DMS79 (cell line): ENCODE measurements at places on chromosomes 4 and X.

GRCh38 chr4:89284828-89285227 lies 22.8 kb downstream of the GPRIN3 start:
- DNase-seq = no peak

DNA sequence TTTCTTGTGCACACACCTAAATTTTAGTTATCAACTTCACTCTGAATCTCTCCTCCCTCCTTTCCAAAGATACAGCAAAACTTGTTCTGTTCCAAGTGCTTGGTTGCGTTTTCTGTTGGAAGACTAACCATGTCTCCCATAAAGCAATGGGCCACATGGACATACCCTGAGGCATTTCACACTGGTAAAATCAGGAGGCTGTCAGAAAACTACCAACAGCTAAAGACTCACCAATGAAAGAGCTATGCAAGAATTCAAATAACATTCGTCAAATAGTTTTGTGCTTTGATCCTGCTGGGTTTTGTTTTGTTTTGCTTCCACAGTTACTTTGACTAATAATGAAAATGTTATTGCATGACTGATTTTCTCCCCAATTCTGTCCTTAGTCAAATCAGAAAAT lies 46.0 kb downstream of the PHEX start:
- no peak for DNase-seq

DNA sequence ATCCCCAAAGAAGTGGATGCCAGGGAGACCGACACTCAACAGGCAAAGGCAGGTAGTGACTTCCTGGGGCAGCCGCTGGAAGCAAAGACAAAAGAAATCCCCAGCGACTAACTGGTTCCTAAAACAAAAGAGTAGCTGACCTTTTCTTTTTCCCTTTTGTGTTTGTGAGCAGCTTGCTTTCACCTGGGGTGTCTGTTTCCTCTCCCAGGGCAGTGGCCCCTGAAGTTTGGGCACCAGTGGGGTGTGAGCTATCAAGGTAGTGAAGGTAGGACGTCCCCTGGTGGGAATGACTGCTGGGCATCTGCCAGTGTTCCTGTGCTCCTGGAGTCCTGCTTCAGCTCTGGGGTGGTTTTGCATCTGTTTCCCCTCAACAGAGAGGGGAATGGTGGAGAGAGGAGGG lies 41.6 kb upstream of the STIM2 start:
- no peak for DNase-seq

DNA sequence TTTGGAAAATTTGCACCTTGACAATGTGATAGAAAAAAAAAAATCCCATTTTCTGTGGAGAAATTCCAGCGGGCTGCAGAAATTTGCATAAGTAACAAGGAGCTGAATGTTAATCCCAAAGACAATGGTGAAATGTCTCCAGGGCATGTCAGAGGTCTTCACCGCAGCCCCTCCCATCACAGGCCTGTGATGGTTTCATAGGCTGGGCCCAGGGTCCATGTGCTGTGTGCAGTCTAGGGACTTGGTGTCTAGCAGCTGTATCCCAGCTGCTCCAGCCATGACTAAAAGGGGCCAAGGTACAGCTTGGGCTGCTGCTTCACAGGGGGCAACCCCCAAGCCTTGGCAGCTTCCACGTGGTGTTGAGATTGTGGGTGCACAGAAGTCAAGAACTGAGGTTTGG lies 85.2 kb downstream of the ADGRA3 start:
- no peak for DNase-seq

GRCh38 chr4:169690787-169691186 lies 67.0 kb downstream of the HPF1 start:
- DNase-seq = no peak

DNA sequence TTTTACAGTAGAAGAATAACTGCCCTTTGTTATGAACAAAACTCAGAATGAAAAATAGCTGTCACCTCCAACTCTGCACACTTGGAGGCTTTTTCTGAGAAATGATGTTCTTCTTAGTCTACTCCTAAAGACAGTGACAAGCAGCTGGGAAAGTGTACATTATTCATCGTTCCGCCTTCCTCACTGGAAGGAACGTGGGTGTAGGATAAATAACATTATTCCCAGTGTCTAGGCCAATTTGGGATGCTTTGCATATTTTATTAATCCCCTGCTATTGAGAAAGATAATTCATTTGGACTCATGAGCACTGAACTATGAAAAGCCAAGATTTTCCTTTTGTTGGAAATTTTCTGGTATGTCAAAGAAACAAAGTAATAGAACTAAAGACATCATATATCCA lies 87.8 kb downstream of the VCX2 start:
- DNase-seq = no peak

DNA sequence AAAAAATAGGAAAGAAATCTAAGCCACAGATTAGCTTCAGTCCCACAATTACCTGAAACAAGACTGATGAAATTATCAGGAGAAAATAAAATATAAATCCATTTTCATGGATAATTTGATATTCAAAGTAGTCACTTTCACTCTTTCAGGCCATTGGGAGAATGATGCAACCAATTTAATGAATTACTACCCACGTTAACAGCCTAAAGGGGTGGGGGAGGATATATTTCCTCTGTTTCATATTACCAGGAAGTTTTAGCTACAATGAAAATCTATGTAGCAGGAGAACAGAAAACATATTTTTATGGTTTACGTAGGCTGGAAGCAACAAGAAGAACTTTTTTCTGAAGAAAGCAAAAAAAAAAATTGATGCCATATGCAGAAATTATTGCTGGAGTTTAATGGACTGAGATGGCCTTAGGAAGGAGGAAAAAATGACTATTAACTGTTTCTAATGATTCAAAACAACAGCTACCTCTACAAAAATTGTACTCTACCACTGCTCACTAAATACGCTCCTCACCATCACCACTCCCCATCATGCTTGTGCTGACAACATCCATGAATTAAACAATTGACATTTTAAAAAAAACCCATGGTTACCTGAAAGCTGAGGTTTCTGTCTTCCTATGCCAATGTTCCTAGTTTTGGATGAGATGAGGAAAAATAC lies 100.9 kb downstream of the CXXC4 start:
- DNase-seq = no peak

- no peak for DNase-seq
Observed at GRCh38 chrX:103792916-103793544, 16.4 kb downstream of the PLP1 start.

DNA sequence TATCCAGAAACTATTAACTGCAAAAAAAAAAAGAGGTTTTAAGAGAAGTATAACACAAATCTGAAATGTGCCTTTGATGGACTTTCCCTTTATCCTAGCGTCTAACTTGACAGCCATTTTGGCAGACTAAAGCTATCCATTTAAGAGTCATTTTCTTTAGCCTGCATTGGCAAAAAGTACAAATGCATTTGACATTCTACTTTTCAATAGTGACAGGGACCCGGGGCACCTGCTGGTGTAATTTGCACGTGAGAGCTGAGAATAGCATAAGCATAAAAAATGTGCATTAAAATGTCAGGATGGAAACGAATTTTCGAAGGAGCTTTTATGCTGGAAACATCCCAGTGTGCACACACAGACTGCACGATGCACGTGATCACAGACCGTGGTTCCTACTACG lies 91.9 kb downstream of the DHRSX start:
- DNase-seq = no peak

- DNase-seq = no peak
Observed at GRCh38 chr4:94038195-94038594, 169.5 kb upstream of the SMARCAD1 start.

GRCh38 chr4:73856518-73856917 lies 3.4 kb downstream of the PF4V1 start:
- DNase-seq = no peak

GRCh38 chr4:88442689-88443191 lies 14.2 kb upstream of the HERC5 start:
- DNase-seq = peak; percentile 53

- no peak for DNase-seq
Observed at GRCh38 chr4:168907119-168907698, 102.8 kb downstream of the CBR4 start.

GRCh38 chr4:124046190-124046589 lies 649.6 kb downstream of the SPRY1 start:
- DNase-seq = no peak

GRCh38 chrX:103211012-103211715 lies 3.7 kb upstream of the BEX4 start:
- peak; percentile 4 for DNase-seq

DNA sequence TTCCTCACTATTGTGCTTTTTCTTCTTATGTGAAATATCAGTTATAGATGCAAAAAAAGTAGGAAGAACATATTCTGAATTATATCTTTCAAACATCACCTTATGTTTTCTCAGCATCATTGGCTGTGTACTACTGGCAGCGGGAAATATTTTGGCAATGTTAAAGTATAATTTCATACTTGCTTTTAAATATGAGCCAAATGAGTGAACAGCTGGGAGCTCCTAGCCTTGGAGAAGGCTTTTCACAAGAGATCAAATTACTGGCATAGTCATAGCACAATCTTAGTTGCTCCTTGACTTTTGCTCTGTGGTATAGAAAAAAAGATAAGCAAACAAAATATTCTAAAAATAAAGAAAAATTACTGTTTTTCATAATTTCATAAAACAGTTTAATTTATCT lies 1575.8 kb upstream of the PABPC4L start:
- no peak for DNase-seq

DNA sequence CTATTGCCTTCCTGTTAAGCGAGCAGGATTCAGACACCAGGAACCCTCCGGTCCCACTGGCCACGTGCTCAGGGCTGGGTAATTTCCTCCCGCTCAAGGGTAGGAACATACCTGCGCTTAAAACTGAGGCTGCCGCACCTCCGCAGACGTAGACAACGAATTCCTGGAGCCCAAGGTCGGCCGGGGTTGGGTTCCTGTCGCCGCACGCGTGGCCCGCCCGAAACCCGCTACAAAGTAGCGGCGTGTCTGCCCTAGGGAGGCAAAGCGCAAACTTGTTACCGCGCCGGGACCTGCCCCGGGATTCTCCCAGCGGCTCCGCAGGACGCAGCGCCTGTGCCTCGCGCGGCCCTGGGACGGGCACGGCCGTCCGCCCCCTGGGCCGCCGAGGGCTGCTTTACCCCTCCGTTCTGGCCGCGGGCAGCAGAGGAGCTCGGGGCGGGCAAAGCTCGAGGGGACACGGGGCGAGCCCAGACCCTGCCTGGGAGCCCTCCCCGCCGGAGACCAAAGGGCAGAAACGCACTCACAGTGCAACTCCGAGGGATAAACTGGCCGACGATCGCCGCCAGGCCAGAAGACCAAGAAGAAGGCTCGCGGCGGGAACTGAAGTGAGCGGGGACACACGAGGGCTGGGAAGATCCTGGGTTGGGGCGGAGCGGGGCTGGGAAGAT lies at the start of gene ERVMER34-1:
Gene ERVMER34-1, minus strand, starts transcription at position 607 of the 668 bp plus-strand sequence. CDS start 5,905 bp downstream, outside the sequence.
- DNase-seq = no peak

DNA sequence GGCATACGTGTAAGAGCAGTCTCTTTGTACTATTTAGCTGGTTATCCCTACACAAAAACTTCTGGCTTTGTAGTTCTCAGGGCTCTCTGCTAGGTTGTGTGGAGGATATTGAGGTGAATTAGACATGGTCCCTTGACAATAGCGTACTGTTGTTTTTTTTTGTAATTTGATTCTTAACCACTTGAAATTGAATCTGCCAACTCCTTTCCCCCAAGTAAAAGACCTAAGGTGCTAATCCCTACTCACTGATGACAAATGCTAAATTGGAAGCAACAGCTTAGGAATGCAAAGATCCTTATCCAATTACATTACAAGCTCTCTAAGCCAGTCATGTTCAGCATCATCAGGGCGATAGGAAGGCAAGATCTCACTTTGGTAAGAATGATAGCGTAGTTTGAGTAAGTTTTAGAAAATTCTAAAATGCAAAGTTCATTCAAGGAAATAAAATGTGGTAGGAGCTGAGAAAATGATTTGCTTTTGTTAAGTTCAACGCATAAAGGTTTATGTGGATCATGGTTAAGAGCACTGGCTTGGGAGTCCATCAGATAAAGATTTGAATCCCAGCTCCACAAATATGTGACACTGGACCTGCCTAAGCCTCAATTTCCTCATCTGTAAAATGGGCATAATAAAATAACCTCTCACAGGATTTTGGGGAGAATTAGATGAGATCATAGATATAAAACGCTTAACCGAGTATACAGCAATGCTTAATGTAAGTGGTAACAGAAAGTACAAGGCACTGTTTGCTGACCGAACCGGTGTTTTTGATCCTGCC lies 39.3 kb downstream of the DOCK11 start:
- no peak for DNase-seq

- DNase-seq = no peak
Observed at GRCh38 chr4:27357283-27357682, 496.6 kb downstream of the STIM2 start.

GRCh38 chr4:57448901-57449300 lies 338.7 kb upstream of the IGFBP7 start:
- DNase-seq = no peak

GRCh38 chrX:57951666-57952319 lies 41.5 kb upstream of the ZXDA start:
- no peak for DNase-seq

- no peak for DNase-seq
Observed at GRCh38 chrX:16172391-16172790, 5.1 kb downstream of the MAGEB17 start.

- DNase-seq = no peak
Observed at GRCh38 chr4:168092176-168092712, at the start of gene ANXA10. Gene ANXA10, plus strand, starts transcription at chr4:168092537. Its CDS starts 164 bp downstream, at chr4:168092701.

DNA sequence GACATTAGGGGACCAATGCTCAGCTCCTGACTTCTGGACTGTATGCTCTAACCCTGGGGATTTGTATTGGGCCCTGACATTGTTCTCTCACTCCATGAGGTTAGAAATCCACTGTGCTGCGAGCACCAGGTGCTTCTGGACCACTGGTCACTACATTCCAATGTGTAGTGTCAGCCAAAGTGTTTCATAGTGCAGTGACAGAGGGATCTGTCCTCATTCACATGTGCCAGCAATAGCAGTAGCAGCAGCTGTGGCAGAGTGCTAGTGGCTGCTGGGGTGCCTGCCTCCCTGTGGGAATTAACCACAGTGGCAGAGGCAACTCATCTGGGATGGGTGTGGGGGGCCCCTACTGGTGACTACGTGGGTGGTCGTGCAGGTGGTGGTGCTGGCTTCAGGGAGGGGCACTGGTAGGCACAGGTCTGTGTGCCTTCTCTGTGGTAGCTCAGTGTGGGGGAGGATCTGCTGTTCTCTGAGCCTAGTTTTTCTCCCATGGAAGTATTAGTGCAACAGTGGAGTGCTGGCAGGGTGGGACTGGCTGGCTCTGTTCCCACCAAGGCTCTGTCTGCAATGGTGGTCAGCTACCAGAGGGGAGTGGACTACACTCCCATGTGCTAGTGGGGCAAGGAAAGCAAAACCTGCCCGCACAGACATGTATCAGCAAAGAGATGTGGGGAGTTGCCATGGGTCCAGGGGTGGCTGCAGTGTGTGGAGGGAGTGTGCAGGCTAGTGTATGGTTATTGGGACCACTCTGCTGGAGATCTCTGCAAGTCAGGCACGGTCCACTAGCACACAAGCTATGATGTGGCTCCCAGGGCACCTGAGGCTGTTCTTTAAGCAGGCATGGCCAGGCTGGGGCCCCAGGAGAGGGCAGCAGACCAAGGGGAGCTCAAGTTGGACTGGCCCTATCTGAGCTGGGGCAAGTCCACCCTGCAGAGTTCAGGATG lies 78.5 kb downstream of the SCLT1 start:
- no peak for DNase-seq

DNA sequence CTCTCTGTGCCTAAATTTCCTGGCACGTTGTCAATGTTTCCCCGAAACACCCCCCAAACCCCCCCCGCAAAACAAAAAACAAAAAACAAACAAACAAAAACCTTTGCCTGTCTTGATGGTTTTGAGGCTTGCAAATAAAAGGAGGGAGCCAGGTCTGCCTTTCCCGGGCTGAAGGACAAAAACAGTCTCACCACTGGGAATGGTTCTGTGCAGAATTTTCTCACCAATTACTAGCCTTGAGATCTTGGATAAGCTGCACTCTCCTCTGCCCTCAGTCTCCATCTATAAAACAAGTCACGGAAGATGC lies 15.5 kb downstream of the NKX3-2 start:
- no peak for DNase-seq
